ENCODE measurements at places on chromosomes 7 and 10. TPM values are rescaled to one million over a fixed set of nuclear protein-coding genes. Genes with fewer than 3 reads are reported as not detected.

Gene CPEB3
- total RNA-seq = 6.9 TPM

Gene PTTG1IP2
- total RNA-seq = not detected

Gene VWC2
- total RNA-seq = not detected

Gene OPN1SW
- total RNA-seq = not detected

GRCh38 chr7:92056286-92056685, 78.0 kb downstream of the CYP51A1 start:
- DNase-seq = no peak
- no peak overlapping the region for H3K4me3 ChIP-seq
- no peak overlapping the region for H3K27ac ChIP-seq
- no peaks in the 10 kb centered on the region for H3K27me3 ChIP-seq
- peaks cover 16% of the 10 kb centered on the region for H3K36me3 ChIP-seq

DNA sequence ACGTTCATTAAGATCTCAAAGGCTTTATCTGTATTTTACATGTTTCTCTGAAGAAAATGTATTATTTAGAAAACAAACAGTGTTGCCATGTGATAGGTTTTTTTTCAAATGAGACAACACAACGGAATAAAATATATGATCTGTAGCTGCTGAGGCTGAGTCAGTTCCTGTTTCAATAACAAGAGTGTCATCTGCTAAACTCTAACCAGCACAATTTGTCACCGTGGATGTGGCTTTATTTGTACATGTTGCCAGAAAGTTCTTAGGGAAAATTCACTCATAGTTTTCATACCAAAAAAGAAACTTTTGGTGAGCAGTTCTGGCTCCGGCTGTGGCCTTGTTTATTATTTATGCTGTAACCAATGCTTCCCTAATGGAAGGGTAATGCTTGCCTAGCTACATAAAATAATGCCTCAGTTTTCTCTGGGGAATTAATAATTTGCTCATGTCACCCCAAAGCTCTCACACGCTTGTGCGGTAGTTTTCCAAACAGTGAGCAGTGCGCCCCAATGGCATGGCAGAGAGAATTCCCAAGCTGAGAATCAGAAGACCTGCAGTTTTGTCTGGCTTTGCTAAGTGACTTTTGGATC, 20.3 kb upstream of the KLF6 start:
- H3K36me3 ChIP-seq = no peaks in the 10 kb centered on the region
- peaks cover 78% of the 10 kb centered on the region for H3K4me1 ChIP-seq
- H3K4me3 ChIP-seq = no peak overlapping the region
- DNase-seq = no peak

DNA sequence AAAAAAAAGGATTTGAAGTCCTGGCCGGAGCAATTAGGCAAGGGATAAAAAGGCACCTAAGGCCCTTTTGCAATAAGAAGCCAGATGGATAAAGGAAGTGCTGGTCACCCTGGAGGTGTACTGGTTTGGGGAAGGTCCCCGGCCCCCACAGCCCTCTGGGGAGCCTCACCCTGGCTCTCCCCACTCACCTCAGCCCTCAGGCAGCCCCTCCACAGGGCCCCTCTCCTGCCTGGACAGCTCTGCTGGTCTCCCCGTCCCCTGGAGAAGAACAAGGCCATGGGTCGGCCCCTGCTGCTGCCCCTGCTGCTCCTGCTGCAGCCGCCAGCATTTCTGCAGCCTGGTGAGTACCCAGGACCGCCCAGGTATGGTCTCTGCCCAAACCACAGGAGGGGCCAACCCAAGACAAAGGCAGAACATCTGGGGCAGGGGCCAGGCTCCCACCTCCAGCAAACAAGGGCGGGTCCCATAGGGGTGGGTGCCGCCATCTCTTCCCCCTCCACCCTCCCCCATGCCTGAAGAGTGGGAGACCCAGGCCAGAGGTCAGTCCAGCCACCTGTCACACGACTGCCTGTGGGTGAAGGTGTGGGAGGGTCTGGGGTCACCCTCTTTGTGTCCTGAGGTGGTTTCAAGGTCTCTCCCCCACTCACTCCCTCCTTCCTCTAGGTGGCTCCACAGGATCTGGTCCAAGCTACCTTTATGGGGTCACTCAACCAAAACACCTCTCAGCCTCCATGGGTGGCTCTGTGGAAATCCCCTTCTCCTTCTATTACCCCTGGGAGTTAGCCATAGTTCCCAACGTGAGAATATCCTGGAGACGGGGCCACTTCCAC, at the start of gene PILRB:
Gene PILRB, plus strand, starts transcription at position 91 of the 830 bp plus-strand sequence. Its CDS starts 186 bp downstream, at position 277.
- peaks cover 42% of the 10 kb centered on the region for H3K4me1 ChIP-seq
- H3K27me3 ChIP-seq = no peaks in the 10 kb centered on the region
- no peak for DNase-seq

GRCh38 chr7:148925836-148926235, 41.7 kb upstream of the EZH2 start:
- H3K27me3 ChIP-seq = no peaks in the 10 kb centered on the region
- no peak for DNase-seq
- no peak overlapping the region for H3K27ac ChIP-seq
- H3K36me3 ChIP-seq = no peaks in the 10 kb centered on the region
- H3K4me3 ChIP-seq = no peak overlapping the region
- no peaks in the 10 kb centered on the region for H3K4me1 ChIP-seq

GRCh38 chr7:51175316-51175991, 141.2 kb downstream of the COBL start:
- no peaks in the 10 kb centered on the region for H3K4me1 ChIP-seq
- no peak overlapping the region for H3K27ac ChIP-seq
- H3K27me3 ChIP-seq = no peaks in the 10 kb centered on the region
- H3K4me3 ChIP-seq = no peak overlapping the region
- no peaks in the 10 kb centered on the region for H3K36me3 ChIP-seq
- no peak for DNase-seq

DNA sequence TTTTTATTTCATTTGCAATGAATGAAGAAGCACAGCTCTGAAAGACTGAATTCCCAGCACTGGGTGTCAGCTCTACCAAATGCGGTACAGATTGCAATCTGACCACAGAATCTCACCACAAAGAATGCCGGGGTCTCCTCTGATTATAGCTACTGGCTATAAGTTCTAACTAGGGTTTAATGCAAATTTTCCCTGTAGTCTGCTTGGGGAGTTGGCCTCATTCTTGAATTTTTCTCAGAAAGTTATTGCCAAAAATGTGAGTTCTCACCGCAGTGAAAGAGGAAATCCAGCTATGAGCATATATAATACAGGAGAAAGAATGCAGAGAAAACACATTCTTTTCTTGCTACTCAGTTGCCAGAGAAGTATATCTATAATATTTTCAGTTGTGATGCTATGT, 1255.7 kb upstream of the LRRTM3 start:
- H3K4me1 ChIP-seq = no peaks in the 10 kb centered on the region
- DNase-seq = no peak
- H3K36me3 ChIP-seq = no peaks in the 10 kb centered on the region

DNA sequence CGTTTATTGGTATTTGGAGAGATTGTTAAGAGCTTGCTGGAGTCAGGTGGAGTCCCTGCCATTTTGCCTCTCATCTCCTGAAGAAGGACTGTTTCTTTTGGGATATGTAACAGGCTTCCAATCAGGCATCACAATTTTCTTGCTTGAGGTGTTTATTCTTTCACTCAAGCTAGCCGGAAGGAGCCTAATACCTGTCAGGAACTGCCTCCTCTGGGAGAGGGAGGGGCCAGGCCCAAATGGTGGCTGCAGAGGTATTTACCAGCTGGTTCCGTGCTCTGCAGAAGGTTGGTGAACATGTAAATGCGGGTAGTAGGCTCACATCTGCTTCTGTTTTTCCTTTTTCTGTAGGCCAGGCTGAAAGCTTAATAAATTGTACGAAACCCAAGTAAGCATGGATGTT, 114.0 kb downstream of the TCF7L2 start:
- H3K4me1 ChIP-seq = no peaks in the 10 kb centered on the region
- H3K36me3 ChIP-seq = no peaks in the 10 kb centered on the region
- no peak overlapping the region for H3K4me3 ChIP-seq
- no peaks in the 10 kb centered on the region for H3K27me3 ChIP-seq
- no peak for DNase-seq

DNA sequence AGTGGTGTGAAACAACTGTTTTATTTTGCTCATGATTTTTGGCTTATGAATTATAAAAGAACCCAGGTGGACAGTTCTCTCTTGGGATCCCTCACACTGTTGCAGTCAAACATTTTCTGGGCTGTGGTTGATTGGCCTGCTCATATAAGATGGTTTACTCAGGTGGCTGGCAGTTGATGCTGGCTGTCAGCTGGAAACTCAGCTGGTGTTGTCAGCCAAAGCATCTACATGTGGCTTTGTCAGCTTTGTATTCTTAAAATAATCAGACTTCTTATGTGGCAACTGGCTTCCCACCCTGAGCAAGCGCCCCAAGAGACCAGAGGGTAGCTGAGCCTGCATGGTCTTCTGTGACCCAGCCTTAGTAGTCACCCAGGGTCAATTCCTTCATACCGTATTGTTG, 534.7 kb downstream of the NRG3 start:
- no peaks in the 10 kb centered on the region for H3K36me3 ChIP-seq
- no peak overlapping the region for H3K4me3 ChIP-seq
- H3K27ac ChIP-seq = no peak overlapping the region
- no peak for DNase-seq
- no peaks in the 10 kb centered on the region for H3K27me3 ChIP-seq
- H3K4me1 ChIP-seq = no peaks in the 10 kb centered on the region

DNA sequence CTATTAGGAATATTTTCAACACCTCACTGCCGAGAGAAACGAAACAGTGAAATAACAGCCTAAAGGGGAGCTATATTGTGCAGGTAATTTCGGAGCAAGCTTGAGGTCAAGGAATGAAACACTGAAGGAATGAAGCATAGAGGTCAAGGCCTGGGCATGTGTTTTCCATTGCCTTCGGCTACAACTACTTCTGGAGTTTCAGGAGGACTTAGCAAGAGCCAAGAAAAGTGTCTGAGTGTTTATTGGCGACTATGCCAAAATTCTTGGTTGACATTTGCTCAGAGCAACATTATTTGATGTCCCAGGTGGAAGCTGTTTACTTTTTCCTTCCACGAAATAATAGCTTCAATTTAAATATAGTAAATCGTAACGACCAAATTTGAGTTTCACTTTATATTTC, 89.6 kb upstream of the IFRD1 start:
- no peak overlapping the region for H3K4me3 ChIP-seq
- H3K36me3 ChIP-seq = no peaks in the 10 kb centered on the region
- no peaks in the 10 kb centered on the region for H3K27me3 ChIP-seq
- no peaks in the 10 kb centered on the region for H3K4me1 ChIP-seq
- DNase-seq = no peak

- no peaks in the 10 kb centered on the region for H3K36me3 ChIP-seq
- no peaks in the 10 kb centered on the region for H3K27me3 ChIP-seq
- H3K27ac ChIP-seq = no peak overlapping the region
- DNase-seq = no peak
- H3K4me1 ChIP-seq = no peaks in the 10 kb centered on the region
These were observed 51.4 kb upstream of the SCIN start for GRCh38 chr7:12518920-12519681.
